Posterior cingulate gyrus (tissue), 11 donors: ENCODE measurements at places on chromosomes 11 and 22.
A peak's percentile ranks its signal among the peaks of the same experiment; 100 is the strongest.

- DNase-seq: no peak
These were observed 558.5 kb downstream of the MIAT start for GRCh38 chr22:27215871-27216270.

- no peak for DNase-seq
These were observed 213.6 kb downstream of the DYNC2H1 start for GRCh38 chr11:103322821-103323220.

- no peak for DNase-seq
These were observed 18.8 kb upstream of the AMOTL1 start for GRCh38 chr11:94749369-94749768.

- no peak for DNase-seq
These were observed 373.9 kb downstream of the AASDHPPT start for GRCh38 chr11:106451228-106451922.

DNA sequence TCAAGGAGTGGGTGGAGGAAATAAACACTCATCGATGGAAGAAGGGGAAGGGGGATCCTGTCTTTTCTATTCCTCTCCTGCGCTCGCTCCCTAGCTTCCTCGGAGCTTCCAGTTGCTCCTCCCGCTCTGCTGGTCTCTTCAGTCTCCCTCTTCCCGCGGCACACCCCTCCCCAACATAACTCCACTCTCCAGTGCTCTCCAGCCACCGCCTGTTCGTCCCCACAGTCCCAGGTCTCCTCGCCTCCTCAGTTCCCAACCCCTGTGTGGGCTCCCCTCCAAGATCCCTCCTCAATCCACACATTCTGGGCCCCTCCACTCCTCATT, 438 bp downstream of the ZW10 start:
- no peak for DNase-seq

DNA sequence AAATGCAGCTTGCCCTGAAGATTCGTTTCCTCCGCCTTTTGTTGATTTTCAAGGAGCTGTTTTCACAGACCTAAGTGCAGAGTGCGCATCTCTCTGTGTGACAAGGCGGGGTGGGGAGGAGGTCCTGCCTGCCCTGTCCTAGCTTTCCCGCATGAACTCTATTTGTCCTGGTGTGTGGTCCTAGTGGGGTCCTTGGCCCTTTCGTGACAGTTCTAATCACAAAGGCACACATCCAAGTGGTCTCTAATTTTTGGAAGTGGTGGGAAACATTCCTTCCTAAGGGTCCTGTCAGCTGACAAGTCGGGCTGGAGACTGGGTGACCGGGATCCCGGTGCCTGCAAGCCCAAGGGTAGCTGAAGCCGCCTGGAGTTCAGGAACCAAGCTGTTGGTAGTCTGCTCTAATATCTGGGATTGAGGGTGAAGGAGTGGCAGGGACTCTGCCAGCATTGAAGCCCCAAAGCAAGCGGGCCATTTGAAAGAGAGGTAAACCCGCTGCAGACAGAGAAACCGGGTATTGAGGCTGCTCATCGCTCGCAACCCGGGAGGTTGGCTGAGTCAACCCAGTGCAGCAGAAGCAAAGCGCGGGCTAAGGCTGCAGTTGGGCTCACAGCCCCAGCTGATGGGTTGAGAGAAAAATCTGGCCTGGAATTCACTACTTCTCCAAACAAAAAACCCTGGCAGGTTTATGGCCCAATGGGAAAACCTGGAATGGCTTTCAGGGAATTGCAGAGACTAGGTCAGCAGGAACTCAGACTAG, 28.1 kb upstream of the FBXO3 start:
- DNase-seq: peak; percentile 49

DNA sequence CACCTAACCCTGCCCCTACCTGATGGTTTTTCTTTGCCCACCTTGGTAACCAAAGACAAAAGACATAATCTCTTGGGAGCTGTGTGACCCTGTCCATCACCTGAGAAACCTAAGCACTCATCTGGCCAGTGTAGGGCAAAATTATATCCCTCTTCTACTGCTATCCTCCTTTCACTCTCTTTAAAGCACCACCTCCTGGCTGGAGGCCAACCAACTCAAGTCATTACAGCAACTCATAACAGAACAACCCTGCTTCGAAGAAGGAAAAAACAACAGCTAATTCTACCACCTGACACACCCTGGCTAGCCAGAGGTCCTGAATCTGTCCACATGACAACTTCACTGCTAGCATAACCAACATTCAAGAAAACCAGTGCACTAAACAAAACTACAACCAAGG, 45.5 kb downstream of the GAS2 start:
- no peak for DNase-seq
